ENCODE measurements at places on chromosomes 16 and 17.

DNA sequence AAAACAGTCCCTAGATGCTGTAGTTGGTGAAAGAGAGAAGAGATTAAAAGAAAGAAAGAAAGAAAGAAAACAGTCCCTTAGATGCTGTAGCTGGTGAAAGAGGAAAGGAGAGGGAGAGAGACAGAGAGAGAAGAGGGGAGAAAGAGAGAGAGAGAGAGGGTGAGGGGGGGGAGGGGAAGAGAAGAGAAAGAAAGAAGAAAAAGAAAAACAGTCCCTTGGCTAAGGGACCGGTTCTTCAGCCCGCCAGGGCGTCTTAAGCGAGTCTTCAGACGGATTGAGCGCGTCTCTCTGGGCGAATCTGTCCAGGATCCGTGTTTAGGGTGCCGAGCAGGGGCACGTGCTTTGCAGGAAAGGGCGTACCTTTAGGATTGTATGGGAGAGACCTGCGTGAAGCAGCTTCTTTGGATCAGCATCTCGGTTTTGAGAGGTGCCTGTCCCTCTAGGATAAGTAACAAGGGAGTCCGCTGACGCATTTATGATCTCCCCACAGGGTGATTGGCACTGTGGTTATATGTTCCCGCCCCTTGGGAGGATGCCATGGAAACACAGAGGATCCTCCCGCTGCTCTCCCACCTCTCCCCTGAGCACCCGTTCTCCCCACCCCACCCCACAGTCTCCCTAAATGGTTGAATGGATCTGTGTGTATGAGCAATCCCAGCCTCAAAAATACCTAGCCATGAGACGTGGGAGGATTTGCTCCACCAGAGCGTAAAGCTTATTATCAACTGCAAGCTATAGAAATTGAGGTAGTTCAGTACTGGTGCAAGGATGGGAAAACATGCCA lies 16.7 kb downstream of the GNGT2 start:
- DNase-seq = no peak

- DNase-seq = no peak
Observed at GRCh38 chr16:28317040-28317880, 24.9 kb downstream of the SBK1 start.

DNA sequence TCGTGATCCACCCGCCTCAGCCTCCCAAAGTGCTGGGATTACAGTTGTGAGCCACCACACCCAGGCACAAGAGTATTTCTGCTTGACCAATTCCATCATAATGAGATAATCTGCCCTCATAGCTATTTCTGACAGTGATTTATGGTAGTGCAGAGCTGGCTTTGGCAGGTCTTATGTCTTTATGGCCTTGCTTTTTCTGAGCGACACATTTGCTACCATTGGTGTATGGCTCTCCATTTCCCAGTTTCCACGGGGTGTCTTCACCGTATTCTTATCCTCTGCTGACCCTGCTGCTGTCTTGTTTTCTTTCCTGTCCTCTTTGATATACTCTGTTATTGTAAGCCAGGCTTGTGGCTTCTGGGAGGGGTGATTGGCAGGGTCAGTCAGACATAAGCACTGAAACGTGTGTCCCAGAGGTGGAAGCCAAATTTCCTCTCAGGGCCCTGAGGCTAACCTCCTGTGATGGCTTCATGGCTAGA lies 161.1 kb upstream of the TBX2 start:
- no peak for DNase-seq

DNA sequence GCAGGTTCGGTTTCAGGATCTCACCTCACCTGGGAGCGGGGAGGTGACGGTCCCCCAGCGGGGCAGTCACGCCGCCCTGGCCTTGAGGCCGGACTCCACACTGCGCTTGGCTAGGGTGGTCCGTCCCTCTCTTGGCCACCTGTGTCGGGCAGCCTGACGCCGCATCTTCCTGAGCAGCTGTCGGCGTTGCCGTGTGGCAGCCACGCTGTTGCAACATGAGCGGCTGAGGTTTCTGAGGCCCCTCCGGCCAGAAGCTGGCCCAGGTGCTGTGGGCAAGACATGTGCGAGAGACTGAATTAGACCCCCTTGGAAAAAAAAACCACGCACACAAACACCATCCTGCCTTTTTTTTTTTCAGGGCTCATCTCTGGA lies 49.2 kb downstream of the IRF8 start:
- DNase-seq = no peak

DNA sequence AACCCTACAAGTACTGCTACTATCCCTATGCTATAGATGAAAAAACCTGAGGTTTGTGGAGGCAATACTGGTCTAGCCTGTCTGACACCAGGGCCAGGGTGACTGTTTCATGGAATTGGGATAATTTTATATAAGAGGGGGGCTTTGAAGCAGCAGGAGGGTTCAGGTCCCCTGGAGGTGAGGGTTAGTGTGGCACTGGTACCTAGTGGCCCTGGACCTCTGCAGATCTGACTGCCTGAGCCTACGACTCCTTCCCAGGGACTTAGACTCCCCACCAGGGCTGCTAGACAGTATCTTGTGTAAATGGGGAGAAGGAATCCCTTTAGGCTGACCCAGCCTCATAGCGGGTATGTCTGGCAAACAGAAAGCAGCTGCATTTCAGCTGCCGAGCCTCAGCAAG lies 6.8 kb downstream of the ADAP2 start:
- no peak for DNase-seq

- DNase-seq = no peak
Observed at GRCh38 chr17:17424552-17424951, 52.2 kb upstream of the MED9 start.

DNA sequence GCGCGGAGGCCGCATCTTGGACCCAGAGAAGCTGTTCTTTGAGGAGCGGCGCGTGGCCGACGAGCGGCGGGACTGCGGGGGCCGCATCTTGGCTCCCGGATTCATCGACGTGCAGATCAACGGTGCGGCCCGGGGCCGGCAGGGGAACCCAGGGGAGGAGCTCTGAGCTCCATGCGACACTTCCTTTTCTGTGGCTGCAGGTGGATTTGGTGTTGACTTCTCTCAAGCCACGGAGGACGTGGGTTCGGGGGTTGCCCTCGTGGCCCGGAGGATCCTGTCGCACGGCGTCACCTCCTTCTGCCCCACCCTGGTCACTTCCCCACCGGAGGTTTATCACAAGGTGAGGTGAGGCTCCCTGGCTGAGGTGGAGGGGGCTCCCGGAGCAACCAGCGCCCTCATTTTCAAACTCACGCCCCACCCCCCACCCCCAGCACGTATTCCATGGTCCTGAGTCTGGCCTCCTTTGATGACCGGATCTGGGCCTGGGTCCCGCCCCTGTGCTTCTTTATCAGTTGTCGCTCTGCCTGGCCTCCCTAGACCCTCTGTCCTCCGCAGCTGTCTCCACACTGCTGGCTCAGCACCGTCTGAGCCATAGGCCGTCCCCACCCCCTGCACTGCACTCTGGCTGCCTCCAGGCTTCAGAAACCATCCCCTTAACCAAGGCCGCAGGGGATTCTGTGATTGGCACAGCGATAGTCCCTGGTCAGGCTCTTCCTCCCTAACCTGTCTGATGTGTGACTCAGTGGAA lies 787 bp downstream of the AMDHD2 start:
- no peak for DNase-seq

- no peak for DNase-seq
Observed at GRCh38 chr17:7955414-7956227, 23.6 kb downstream of the CNTROB start.

GRCh38 chr16:72425571-72426341 lies 253.8 kb upstream of the PMFBP1 start:
- DNase-seq = no peak

- no peak for DNase-seq
Observed at GRCh38 chr16:75282466-75283281, 31.2 kb upstream of the BCAR1 start.

DNA sequence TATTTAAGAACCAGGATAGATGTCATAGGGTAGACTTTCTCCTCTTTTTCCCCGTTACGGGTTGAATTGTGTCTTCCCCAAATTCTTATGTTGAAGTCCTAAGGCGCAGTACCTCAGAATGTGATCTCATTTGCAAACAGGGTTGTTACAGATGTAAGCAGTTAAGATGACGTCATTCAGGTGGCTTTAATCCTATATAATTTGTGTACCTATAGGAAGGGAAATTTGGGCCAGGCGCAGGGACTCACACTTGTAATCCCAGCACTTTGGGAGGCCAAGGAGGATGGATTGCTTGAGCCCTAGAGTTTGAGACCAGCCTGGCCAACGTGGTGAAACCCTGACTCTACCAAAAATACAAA lies 99.5 kb upstream of the DHX40 start:
- no peak for DNase-seq

DNA sequence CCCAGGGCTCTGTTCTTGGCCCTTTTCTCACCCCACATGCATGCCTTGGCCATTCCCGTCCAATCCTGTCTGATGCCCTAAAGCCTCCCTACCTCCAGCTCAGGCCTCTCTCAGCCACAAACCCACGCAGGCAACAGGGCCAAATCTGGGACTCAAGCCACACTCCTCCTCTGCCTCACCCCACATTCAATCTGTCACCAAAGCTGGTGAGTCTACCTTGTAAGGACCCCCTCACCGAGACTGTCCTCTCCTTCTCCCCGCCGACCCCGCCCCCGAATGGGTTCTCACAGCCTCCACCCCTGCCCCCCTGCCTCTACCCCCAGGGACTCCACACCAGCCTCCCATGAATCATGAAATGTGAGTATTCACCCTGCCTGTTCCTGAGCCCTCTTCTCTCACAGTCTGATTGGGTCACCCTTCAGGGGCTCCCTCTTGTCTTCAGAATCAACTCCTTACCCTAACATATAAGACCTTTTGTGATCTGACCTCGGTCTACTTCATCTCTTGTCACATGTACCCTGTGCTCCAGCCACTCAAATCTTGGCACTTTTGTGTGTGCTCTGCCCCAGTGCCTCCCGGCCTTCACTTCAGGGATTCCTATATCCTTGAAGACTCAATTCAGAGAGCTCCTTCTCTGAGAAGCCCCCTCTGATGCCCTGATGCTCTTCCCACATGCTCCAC lies 10.7 kb downstream of the EPOP start:
- no peak for DNase-seq

DNA sequence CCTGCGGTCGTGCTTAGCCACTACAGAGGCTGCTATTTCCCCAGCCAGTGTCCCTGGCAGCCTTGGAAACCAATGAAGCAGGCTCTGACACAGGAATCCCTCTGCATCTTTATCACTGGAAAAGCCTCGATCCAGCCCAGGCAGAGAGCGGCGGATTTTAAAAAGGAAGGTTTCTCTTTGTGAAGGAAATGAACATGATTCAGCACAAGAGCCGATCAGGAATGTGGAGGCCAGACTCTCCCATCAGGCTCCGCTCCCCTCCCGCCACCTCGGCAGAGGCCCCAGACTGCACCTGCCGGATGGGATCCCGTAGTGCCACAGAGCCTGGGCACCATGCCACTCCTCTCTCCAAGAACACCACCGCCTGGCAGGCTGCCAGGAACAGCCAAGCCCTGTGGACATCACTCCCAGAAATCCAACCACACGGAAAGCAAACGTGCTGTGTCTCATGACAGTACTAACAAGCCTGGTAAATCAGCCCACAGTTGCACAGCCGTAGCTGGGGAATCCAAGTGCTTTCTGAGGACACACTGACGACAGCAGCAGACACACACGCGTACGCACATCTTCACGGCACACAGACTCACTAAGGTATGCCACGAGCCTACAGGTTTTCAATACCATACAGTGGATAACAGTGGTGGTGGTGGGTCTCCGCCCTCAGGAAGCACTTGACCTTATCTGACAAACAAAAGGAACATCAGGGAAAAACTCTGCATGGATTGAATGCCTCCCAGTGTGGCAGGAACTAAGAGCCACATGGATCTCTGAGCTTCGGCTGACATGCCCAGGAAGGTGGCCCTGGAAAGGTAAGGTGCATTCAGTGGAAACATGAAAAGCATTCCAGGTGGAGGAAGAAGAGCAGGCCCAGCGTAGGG lies 5.4 kb downstream of the LRRC75A start:
- DNase-seq = peak; percentile 31

- DNase-seq = no peak
Observed at GRCh38 chr17:65548269-65548969, 13.0 kb downstream of the AXIN2 start.

GRCh38 chr16:23131036-23131435 lies 18.2 kb downstream of the USP31 start:
- no peak for DNase-seq

GRCh38 chr17:1597861-1598342 lies 30.7 kb downstream of the SLC43A2 start:
- no peak for DNase-seq

DNA sequence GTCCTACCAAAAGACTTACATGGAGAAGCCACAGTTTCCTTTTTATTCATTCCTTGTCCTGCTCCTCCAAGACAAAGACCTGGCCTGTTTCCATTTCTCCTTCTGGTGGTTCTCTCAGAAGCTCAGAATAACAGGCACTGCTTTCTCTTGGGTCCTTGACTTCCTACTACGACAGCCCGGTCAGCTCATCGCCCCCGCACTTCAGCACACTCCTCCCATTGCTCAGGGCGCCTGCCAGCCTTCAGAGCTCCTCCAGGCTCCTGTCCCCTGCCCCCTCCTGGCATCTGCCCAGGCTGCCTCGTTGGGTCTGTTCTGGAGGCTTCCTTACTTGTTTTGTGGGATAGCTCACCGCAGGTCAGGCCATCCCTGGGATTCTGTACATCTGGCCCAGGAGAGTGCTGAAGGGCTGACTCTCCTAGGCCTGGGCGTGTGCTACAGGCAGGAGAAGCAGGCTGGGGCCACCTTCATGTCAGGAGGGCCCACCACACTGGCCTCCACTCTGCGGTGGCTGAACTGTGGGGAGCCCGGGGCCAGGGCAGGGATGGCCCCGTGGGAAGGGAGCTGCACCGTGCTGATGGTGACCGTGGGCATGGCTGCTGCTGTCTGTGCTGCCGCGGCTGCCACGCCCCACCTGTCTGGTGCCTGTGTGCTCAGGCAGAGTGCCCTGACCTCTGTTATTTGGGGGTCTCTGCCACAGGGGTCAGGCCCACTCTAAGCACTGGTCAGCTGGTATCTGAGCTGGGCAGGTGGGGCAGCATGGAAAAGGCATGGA lies 17.7 kb downstream of the TCF25 start:
- no peak for DNase-seq

- no peak for DNase-seq
Observed at GRCh38 chr17:54117452-54117851, 294.7 kb downstream of the KIF2B start.

DNA sequence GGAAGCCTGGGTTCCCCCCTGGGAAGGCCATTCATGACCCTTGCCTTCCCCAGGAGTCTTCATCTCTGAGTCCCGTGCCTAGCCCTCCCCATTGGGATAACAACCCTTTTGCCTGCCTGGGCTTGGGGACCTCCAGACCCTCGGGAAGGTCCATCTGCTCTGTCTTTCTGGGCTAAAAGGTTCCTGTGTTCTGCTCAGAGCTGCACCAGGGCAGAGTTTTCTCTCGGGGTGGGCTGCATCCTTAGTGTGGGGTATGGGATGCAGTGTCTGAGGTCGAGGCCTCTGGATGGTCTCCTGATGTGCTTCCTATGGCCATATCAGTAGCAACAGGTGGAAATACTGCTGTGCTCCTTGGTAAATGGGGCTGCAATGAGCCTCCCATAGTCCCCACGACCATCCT lies 22.9 kb upstream of the PLLP start:
- DNase-seq = no peak

- DNase-seq = no peak
Observed at GRCh38 chr17:2178798-2179501, 124.0 kb downstream of the HIC1 start.

- no peak for DNase-seq
Observed at GRCh38 chr17:13619462-13619861, 17.7 kb upstream of the HS3ST3A1 start.
